ENCODE measurements at places on chromosomes 4 and X.

GRCh38 chr4:39664828-39665731 is 26.4 kb upstream of the SMIM14 start:
- DNase-seq, result no peak

- no peak for DNase-seq
These were observed 110.2 kb upstream of the STX18 start for GRCh38 chr4:4651811-4652755.

DNA sequence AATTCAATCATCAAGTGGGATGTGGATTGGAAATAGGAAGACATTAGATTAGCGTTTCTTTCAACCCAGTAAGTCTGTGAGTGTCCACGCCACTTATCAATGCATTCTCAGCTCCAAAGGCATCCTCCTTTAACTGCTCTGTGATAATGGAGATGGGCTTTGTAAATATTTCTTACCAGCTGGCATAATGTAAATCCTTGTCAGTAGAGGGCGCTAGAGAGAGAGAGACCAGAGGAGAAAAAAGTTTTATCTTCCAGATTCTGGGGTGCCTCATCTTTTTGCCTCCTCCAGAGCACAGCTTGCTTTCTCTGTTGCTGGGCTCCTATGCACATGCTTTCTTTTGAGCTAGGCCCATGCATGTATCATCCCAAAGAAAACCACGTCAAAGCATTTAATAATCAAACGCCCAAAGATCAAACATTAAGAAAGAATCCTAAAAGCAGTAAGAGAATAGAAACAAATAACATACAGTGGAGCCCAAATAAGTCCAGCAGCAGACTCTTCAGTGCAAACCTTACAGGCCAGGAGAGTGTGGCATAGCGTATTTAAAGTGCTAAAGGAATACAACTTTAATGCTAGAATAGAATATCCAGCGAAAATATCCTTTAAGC is 9.6 kb upstream of the MTMR1 start:
- DNase-seq, result no peak

DNA sequence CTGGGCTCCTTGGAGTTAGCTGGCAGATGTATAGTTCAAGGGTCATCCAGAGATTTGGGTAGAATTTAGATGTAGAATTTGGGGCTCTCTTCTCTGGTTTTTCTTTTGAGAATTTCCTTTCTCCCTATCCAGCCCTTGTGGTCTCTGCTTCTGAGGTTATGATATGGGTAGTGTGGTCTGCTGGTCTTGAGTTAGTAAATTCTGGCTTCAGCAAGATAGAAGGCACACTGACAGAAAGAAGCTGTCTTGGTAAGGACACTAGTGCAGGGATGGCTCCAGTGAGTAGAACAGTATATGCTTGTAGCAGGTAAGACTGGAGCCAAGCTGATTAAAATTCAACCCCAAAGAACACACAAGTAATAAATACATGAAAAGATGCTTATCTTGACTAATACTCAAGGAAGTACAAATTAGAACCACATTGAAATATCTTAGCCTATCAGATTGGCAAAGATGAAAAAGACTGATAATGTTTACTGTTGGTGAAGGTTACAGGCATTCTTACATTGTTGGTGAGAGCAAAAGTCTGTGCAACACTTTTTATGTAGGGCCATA is 2.1 kb upstream of the IL9R start:
- DNase-seq, result no peak

- peak; percentile 3 for DNase-seq
These were observed 1138.8 kb downstream of the ARAP2 start for GRCh38 chr4:35105486-35105885.

GRCh38 chrX:123308658-123309057 is 124.6 kb downstream of the GRIA3 start:
- DNase-seq, result no peak

GRCh38 chr4:19823781-19824180 is 427.9 kb upstream of the SLIT2 start:
- DNase-seq, result no peak

- no peak for DNase-seq
These were observed 83.4 kb downstream of the TNIP2 start for GRCh38 chr4:2672700-2673099.

GRCh38 chrX:471281-471680 is 84.6 kb upstream of the PPP2R3B start:
- DNase-seq, result no peak

DNA sequence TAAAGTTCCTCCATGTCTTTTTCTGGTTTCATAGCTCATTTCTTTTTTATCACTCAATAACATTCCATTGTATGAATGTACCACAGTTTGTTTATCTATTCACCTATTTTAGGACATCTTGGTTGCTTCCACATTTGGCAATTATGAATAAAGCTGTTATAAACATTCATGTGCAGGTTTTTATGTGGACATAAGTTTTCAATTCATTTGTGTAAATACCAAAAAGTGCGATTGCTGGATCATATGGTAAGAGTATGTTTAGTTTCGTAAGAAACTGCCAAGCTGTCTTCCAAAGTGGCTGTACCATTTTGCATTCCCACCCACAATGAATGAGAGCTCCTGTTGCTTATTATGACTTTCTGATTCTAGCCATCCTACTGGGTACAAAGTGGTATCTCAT is 36.3 kb upstream of the ZFX start:
- DNase-seq, result no peak
